ENCODE measurements at places on chromosomes 11 and 22.

DNA sequence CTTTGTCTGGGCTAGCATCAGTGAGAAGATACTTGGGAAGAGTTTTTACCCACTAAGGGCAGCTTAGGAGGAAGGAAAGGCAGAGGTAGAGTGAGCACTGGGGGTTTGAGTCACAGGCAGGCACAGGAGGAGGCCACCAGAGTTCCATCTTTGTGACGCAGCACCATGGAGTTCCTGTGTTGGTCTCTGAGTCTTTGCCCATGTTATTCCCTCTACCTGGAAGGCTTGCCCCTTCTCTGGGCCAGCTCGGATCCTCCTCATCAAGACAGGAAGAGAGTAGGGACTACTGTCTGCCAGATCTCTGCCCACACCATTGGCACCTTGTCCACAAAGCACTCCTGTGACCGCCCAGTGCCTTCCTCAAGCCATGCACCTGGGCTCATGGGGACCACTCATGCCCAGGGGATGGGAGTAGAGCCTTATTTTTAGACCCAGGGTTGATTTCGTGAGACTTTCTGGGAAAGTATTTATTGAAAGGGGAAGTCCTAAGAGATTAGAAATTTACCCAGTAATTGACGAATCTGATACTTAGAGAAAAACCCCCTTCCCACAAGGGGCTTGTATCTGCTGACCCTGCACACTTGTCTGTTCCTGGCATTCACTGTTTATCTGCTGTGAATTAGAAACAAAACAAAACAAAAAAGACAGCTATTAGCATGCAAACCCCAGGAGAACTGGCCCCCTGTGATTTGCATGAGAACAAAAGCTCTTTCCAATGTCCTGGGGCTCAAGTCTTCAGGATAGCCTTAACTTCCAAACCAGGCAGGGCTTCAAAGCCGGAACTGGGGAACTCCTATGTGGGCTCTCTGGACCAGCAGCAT, 35.9 kb upstream of the MYEOV start:
- DNase-seq: no peak

DNA sequence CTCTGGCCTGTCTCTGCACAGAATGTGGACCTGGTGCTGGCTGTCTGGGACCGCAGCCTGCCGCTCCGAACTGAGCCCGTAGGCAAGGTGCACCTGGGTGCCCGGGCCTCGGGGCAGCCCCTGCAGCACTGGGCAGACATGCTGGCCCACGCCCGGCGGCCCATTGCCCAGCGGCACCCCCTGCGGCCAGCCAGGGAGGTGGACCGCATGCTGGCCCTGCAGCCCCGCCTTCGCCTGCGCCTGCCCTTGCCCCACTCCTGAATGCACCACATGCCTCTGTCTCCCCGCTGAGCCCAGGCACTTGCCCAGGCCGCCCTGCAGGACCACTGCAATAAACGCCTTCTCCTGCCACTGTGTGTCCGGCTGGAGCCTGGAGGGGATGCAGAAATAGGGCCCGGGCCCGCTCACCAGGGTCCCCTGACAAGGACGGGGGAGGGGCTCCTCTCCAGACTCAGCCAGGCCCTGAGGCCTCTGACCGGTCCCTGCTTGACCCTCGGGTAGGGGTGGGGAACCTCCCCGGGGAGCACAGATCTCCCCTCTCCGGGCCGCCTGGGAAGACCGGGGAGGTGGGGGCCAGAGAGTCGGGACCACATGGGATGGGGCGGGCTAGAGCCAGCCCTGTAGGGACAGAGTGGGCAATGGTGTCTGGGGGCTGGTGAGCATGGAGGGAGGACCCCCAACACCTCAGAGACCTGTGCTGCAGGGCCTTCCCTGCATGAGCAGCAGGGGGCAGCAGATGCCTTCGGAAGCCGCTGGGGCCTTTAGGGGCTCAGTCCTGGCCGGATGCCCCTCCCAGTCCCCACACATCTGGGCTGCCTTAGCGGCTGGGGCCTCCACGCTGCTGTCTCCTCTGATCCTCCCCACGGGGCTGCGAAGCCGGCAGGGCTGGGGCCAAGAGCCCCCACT, 1.4 kb upstream of the TNNI2 start:
- DNase-seq: peak; percentile 87

DNA sequence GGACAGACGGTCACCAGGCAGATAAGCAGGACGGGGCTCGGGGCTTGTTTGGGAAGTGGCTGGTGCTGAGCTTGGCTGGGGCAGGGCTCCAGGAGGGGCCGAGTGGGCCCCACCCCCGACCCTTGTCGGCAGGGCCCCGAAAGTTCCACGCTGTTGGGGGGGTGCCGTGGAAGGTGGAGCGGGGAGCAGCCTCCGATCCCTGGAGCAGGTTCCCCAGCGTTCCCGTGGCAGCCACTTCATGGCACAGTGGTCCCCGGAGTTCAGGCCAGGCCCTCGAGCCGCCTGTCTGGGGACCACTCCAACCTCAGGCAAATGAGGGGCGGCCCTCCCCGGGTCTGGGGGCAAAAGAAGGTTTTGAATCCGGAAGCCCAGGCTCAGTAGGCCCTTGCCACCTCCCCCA, 46.7 kb upstream of the PPARA start:
- no peak for DNase-seq

DNA sequence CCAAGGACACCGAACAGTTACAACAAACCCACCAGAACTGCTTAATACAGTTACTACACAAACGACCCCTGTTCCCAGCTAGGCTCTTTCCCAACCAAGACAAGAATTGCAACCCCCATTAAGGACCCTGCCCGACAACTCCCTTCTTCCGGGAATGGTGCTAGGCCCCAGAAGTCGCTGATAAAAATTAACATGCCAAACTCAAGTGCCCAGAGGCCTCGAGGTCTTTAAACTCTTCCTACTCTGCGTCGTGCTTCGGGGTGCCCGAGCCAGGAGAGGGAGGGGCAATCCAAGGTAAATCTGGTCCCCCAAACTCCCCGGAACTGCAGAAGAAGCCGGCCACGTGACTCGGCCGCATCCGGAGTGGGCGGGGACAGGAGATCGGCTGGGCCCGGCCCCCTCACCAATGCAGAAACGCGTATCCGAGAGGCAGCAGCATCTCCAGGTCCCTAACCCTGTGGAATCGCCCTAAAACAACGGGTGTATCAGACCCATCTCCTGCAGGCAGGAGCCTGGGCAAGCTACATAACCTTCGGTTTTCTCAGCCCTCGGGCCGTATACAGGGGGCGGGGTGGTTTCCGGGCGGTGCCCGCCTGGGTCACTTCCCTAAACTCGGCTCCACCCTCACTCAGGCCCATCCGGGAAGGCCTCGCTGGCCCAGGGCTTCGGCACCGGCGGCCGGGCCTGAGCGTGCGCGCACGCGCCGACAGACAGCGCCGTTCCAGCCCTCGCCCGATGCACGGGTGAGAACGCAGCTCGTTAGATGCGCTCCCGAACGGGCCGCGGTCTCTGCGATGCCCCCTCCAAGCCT, 1.1 kb downstream of the CFL1 start:
- DNase-seq: peak; percentile 74

DNA sequence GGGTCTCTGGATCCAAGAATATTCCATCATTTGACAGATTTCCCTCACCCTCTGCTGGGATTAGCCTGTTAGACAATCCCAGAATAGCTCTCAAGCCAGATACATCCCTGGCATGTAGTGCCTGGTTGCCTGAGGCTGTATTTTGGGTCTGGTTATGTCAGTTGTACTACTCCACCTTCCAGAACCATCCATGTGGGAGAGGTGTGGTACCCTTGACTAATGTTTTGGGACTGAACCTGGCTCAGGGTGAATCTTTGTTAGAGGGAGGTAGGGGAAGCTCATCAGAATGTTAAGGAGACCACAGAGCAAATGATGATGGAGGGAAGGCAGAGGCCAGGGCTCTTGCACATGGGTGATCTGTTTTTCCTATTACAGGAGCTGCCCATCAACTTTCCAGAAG, 5.2 kb downstream of the C11orf52 start:
- no peak for DNase-seq

DNA sequence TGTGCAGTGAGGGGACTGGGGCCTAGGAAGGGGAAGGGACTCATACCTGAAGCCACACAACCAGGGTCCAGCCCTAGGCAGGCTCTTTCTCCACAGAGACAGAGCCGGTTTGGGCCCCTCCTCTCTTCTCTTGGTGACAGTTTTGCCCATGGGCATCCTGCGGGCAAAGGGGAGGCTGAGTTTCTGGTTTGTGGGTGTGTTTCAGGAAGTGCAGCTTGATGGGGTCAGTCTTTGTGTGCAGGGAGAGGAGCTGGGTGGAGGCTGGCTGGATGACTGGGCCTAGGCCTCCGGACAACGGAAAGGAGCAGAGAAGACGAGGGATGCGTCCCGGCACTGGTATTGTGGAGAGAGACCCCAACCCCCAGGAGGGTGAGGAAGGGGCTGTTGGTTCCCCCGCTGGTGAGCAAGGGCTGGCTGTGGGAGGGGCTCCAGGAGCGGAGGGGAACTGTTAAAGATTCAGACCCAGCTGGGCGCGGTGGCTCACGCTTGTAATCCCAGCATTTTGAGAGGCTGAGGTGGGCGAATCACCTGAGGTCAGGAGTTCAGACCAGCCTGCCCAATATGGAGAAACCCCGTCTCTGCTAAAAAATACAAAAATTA, 23.4 kb upstream of the CELSR1 start:
- no peak for DNase-seq

DNA sequence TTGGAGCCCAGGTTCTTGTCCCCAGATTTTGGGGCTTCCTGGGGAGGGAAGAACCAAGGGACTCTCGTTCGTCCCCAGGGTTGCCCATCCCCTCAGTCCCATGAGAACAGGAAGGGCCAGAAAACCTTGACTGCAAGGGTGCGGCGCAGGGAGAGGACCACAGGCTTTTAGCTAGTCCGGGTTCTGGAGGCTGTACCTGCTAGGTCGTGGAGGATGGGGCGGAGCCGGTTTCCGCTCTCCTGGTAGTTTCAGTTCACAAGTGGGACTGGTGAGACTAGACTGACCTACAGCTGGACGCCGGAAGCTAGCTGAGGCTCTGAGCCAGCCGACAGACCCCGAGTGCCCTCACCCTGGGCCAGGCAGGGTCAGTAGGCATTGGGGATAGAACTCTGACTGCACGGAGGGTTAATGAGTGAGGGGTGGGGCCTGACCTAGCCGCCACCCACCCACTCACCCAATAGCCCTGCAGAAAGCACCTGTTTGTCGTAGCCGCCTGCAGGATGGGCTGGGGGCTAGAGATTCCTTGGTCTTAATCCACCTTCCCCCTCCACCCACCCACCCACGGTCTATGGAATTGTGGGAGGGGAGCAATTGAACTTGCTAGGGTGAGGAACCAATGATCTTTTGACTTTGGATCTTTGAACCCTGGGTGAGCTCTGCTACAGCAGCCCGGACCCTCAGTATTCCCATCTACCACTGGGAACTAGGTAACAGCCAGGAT, 1.5 kb downstream of the MAFF start:
- no peak for DNase-seq

GRCh38 chr11:109968781-109969180, 124.4 kb upstream of the ZC3H12C start:
- DNase-seq: no peak

GRCh38 chr11:57167125-57167846, 14.5 kb upstream of the LRRC55 start:
- DNase-seq: no peak

DNA sequence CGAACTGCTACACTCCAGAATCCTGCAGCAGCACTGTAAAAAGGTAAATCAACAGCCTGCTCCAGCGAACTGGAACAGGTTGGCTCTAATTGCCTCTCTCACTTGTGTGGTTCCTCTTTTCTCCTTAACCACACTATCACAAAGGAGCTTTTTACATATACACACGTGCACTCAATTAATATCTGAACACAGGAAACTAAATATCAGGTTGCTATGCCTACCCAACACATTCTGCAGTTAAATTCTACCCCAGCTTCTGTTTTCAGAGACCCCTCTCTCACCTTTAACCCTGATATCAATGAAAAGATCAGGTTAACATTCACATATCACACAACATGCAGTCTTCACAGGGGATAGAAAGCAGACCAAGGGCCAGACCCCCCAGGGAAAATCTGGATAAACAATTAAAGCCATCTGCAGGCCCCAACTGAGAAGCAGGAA, 11.0 kb downstream of the RBFOX2 start:
- no peak for DNase-seq

GRCh38 chr22:23293720-23294119, 113.4 kb downstream of the BCR start:
- DNase-seq: no peak

DNA sequence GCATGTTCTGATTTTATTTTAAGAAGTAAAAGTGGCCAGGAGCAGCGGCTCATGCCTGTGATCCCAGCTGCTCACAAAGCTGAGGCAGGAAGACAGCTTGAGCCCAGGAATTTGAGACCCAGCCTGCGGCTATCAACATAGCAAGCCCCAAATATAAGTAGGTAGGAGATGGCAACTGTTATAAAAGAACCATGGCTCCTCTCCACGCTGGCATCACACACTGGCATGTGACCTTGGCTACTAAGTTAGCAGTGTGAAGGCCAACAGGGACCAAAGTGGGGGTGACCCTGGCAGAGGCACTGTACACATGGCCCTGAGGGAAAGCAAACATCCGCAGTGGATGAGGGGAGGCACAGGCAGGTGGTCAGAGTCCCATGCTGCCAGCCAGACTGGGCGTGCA, 33.0 kb downstream of the TPST2 start:
- DNase-seq: no peak

DNA sequence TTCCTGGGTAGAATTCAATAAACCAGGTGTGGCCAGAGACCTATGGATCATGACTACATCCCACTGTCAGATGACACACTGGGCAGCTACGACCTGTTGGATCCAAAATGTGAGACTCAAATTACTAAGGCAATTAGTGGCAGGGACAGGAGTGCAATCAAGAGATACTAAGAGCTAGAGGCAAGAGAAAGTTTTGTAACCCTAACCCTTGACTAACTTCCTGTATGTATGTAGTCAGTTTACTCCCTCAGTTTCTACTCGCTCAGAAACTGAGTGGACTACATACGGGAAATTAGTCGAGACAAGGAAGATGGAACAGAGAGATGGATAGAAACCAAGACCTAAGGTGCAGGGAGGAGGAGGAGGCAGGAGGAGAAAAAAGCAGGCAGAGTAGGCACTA, 2.7 kb downstream of the CYB5R2 start:
- DNase-seq: no peak

- peak; percentile 23 for DNase-seq
These were observed 57.9 kb downstream of the NF2 start for GRCh38 chr22:29661336-29661735.

DNA sequence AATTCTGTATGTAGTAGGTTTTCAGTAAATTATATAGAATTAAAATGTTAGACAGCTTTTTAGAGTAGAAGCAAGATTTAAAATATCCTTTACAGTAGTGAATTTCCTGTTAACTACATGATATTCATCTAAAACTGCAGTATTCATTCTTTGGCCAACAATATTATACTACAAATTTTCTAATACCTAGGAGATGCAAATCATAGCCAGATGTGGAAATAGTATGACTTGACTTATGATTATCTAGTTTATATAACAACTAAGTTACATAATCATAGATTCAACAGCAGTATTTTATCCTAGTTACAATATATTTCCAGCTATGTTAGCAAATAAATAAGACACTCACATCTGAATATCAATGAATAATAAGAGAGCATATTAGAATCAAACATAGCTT, 163.2 kb downstream of the MSANTD4 start:
- DNase-seq: no peak
